ENCODE measurements at places on chromosomes 3 and 15.

DNA sequence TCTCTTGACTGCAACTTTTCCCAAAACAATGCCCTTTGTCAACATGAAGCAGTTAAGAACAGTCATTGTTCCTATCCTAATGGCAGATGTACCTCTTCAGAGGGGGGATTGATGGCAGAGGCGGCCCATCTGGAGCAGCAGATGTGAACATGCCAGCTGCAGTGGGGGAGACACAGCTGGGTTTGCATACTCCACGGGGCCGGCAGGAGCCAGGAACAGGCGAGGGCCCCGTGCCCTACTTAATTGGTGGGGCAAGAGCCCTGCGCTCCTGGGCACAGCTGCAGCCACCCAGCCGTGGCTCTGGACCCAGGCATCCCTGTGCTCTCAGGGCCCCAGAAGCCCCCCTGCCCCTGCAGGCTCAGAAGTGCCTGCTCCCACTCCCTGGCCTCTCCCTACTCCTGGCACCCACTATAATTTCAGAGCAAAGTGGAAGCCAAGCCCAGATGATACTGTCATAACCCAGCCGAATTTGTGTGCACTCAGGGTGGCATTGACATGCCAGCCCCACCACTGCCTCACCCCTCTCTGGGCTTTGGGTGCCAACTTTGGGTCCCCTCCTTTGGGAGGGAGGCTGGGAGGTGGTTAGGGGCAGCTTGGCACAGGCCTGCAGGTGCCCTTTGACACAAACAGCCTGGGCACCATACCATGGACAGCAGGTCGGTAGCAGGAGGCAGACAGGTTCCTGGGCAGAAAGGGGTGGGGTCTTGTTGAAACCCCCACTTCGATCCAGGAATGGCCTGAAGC is 34.6 kb downstream of the ROPN1B start:
- DNase-seq, result no peak

DNA sequence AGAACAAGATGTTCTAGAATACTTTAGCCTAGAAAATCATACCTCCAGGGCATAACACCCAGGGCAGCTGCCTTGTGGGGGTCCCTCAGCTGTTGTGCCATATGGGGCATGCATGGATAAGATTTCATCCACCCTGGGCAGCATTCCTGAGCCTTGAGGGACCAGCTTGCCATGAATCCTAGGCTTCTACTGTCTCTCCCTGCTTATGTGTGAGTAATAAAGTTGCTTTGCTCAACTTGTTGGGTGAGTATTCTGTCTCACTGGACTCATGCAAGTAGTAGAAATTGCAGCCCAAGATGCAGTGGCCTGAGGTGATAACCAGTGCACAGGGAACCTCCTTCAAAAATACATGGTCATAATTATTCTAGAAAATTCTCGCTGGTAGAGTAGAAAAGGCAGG is 52.1 kb upstream of the EPHB1 start:
- no peak for DNase-seq

GRCh38 chr3:185717121-185717520 is 107.7 kb downstream of the IGF2BP2 start:
- no peak for DNase-seq

DNA sequence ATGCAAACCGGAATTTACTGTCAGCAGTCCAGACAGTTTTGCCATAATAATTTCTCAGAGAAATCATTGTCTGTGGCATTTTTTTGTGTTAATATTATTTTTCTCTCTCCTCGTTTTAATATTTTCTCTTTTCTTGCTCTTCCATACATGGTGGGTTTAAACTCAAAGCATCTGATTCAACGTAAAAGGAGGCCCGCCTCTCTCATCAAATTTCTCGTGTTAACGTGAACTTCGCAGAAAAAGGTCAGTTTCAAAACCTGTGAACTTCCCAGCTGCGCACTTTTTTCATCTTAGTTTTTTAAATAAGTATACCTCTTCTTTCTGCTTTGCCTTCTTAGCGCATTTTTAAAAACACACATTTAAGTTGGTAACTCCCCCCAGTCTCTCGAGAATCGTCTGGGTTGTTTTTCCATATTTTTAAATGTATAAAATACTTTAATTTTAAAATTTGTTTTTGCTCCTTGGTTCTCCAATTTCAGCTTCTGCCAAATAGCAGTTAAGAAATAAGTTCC is 9.1 kb downstream of the SHOX2 start:
- no peak for DNase-seq

- no peak for DNase-seq
Observed at GRCh38 chr3:114380233-114380651, 86.4 kb downstream of the TIGIT start.

- DNase-seq, result no peak
Observed at GRCh38 chr15:81336568-81336967, 12.6 kb upstream of the STARD5 start.

- no peak for DNase-seq
Observed at GRCh38 chr3:126672340-126672739, 17.4 kb upstream of the TXNRD3 start.

- no peak for DNase-seq
Observed at GRCh38 chr3:21744793-21745192, 6.2 kb downstream of the ZNF385D start.

GRCh38 chr15:64438653-64439447 is 21.5 kb upstream of the ZNF609 start:
- no peak for DNase-seq

- no peak for DNase-seq
Observed at GRCh38 chr15:85623315-85624049, 171.2 kb downstream of the KLHL25 start.

DNA sequence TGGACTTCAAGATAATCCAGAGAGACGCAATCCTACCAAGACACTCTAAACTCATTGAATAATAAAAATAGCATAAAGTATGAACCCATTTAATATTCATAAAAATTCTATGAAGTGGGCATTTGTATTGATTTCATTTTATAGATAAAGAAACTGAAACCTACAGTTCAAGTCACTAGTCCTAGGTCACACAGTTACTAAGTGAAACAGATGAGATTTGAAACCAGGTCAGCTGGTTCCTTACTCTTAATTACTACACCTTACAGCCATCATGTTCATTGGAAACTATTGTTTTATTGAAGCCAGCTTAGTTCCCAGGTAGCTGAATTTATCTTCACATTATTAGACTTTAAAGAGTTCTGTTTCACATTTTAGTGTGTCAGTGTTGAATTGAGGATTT is 158.7 kb downstream of the EPHA3 start:
- DNase-seq, result no peak

DNA sequence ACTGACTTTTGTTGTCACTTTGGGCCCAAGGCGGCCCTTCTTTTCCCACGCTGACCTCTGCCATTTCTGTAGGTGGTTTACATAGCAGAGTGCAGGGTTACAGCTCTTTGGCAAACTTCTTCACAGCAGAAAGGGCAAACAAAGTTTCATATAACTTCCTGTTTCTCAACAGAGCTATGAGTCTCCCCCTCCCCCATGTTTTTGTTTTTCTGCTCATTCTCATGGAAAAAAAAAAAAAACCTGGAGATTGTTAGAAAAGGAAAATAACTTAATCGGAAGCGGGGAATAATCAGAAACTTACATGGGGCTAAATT is 342.0 kb upstream of the NR2F2 start:
- no peak for DNase-seq

DNA sequence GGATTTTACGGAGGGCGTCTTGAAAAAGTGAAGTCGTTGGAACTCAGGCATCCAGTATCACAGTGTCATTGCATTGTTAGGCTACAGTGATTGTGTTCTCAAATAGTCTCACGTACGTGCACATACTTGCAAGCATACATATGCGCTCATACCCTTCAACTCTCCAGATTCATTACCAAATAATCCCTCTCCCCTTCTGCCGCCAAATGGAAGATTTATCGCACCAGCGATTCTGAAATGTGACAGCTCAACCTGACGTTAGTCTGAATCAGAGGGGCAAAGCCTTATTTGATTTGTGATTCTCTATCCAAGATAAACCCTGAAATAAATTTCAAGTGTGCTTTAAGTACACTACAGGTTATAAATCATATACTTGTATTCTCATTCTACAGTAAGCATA is 119.4 kb downstream of the GADL1 start:
- DNase-seq, result no peak

GRCh38 chr3:189304465-189305351 is 132.9 kb downstream of the TPRG1 start:
- no peak for DNase-seq

DNA sequence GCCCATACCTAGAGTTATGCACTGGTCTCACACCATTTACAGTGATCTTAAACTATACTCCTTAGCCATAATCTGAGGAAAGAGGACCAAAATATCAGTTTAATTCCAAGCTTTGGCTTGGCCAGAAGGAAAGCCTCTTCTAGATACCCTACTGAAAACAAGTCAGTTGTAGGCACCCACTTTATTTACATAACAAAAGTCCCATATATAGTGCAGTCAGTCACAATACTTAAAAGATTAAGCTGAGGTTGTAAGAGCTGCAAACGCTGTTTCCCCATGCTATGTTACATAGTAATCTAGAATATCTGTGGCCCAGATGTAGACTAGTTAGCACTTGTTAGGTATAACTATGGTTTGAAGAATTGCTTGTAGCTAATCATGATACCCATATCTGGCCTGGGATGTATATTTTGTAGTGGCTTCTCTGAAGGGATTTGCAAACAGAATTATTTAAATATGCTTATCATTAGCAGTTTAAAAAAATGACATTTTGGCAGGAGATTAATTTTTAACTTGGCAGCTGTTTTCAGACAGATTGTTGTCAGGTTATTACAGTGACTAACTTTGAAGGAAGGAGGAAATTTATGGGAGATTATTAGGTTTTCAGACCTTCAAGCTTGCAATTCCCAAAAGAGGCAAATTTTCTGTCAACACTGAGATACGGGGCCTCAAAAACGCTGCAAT is 160.4 kb upstream of the SLC2A2 start:
- DNase-seq, result no peak
